ENCODE measurements at places on chromosomes 6 and 20.

DNA sequence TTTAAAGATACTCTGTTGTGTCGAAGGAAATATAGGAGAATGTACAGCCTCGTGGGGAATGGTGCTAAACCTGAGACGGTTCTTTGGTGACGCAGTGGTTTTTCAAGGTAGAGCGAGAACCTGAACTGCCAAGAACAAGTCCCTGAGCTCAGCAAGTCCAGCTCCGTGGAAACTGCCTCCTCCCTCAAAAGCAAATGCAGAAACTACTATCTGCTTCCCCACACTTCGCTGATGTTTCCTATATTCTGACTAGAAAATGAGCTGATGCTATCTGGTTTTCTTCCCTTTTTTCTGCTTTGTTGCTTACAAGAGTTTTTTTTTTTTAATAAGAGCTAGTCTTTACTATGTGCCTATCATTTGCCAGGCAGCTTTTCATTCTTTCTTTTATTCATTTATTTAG lies 85.3 kb upstream of the LY86 start:
- H3K4me3 ChIP-seq: no peak overlapping the region
- no peaks in the 10 kb centered on the region for H3K36me3 ChIP-seq
- H3K27ac ChIP-seq: no peak overlapping the region
- peaks cover 43% of the 10 kb centered on the region for H3K27me3 ChIP-seq
- no peak for DNase-seq

DNA sequence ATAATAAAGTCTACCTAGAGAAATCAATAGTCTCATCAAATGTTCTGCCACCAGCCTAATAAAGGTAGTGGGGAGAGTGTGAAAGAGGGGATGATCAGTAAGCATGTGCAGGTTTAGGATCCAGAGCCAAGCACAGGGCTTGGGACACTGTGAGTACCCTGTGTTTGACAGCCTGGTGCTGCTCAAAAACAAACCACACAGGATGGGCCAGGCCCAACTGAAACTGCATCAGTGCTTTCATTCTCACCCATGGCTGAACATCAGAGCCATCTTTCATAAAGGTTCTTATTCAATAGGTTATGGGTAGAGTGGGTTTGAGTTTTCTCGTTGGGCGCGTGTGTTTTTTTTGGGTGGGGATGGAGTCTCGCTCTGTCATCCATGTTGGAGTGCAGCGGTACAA lies 87.3 kb upstream of the NHSL1 start:
- no peaks in the 10 kb centered on the region for H3K36me3 ChIP-seq
- no peak overlapping the region for H3K4me3 ChIP-seq
- DNase-seq: no peak

DNA sequence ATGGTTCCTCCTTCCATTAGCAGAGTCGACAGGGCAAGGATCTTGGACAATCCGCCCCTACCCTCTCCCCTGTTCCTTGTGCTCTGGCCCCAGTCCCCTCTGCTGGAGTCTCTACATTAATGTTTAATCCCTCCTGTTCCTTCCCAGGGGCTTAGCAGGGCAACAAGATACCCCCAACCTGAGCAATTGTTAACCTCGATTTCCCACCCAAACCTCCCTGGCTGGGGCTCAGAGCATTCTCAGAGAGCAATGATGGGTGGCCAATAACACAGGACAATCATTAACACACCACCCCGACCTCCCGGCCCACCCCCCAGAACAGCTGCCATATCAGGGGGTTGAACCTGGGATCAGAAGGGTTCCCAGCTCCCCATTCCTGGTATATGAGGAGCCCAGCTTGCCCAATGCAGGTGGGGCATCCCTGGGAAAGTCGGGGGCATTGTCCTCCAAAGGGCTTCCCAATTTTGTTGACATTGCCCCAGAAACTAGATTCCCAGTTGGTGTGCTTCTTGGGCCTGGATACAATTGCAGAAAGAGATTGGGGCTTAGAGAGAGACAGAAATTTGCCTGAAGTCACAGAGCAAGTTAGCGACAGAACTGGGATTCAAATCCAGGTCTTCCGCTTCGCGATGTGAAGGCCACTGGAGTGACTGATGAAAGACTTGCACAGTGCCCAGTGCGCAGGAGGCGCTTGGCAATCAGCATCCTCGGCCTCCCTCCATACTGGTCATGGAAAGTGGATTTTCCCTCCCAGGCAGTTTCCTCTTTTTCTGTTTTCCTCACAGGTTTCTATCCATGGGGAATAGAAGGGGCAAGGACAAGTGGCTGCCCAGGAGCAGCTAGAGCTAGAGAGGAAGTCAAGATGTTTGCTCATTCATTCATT lies 59.6 kb upstream of the TTPAL start:
- peaks cover 10% of the 10 kb centered on the region for H3K27me3 ChIP-seq
- DNase-seq: no peak
- no peak overlapping the region for H3K27ac ChIP-seq
- H3K4me3 ChIP-seq: no peak overlapping the region
- no peaks in the 10 kb centered on the region for H3K4me1 ChIP-seq

DNA sequence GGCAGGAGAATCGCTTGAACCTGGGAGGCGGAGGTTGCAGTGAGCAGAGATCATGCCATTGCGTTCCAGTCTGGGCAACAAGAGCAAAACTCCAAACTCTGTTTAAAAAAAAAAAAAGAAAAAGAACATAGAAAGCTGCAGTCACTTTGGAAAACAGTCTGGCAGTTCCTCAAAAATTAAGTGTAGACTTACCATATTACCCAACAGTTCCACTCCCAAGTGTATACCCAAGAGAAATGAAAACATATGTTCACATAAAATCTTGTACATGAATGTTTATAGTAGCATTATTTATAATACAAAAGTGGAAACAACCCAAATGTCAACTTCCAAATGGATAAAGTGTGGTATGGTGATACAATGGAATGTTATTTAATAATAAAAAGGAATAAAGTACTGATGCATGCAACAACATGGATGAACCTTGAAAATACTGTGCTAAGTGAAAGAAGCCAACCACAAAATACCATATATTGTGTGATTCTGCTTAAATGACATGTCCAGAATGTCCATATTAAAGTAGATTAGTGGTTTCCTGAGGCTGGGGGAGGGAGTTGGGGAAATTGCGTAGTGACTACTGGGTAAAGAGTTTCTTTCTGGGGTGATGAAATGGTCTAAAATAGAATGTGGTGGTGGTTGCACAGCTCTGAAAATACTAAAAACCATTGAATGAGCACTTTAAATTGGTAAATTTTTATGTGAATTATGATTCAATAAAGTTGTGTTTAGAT lies 62.9 kb downstream of the SUN5 start:
- H3K27ac ChIP-seq: no peak overlapping the region
- H3K4me1 ChIP-seq: peaks cover 13% of the 10 kb centered on the region
- H3K36me3 ChIP-seq: no peaks in the 10 kb centered on the region
- no peaks in the 10 kb centered on the region for H3K27me3 ChIP-seq
- H3K4me3 ChIP-seq: no peak overlapping the region

- H3K4me1 ChIP-seq: no peaks in the 10 kb centered on the region
- H3K27me3 ChIP-seq: peaks cover 18% of the 10 kb centered on the region
- peak; percentile 58 for DNase-seq
- no peak overlapping the region for H3K27ac ChIP-seq
Measured at GRCh38 chr20:16803965-16804792, 56.0 kb downstream of the OTOR start.

- no peaks in the 10 kb centered on the region for H3K36me3 ChIP-seq
- no peak for DNase-seq
- no peak overlapping the region for H3K4me3 ChIP-seq
- H3K27ac ChIP-seq: no peak overlapping the region
- H3K27me3 ChIP-seq: peaks cover 8% of the 10 kb centered on the region
Measured at GRCh38 chr20:58619864-58620431, 31.1 kb upstream of the STX16 start.

DNA sequence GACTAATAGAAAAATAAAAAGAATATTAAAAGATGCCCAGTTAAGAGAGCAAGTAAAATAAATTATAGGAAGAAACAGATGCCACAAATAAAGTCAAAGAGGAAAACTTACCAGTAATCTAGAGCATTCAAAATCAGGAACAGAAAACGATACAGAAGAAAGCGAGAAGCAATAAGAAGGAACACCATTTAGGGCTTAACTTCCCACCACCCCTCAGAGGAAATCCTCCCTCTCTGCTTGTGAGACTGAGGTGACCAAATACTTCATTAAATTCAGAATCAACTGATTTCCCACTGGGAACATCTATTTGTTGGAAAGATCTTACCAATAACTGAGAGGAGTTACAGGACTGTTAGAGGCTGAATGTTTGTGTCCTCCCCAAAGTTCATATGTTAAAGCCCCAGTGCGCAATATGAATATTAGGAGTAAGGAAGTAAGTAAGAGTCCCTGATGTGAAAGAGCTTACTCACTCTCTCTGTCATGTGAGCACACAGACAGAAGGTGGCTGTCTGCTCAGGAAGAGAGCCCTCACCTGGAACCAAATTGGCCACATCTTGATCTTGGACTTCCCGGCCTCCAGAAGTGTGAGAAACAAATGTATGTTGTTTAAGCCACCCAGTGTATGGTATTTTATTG lies 19.5 kb downstream of the KATNA1 start:
- DNase-seq: no peak
- no peaks in the 10 kb centered on the region for H3K27me3 ChIP-seq
- peak overlapping the region; percentile 26 for H3K27ac ChIP-seq

- H3K36me3 ChIP-seq: peaks cover 38% of the 10 kb centered on the region
- no peaks in the 10 kb centered on the region for H3K4me1 ChIP-seq
- no peak overlapping the region for H3K27ac ChIP-seq
- no peak for DNase-seq
Measured at GRCh38 chr20:13717631-13718044, 67.1 kb downstream of the ESF1 start.

- H3K36me3 ChIP-seq: no peaks in the 10 kb centered on the region
- no peaks in the 10 kb centered on the region for H3K4me1 ChIP-seq
- no peak overlapping the region for H3K27ac ChIP-seq
- H3K27me3 ChIP-seq: peaks cover 41% of the 10 kb centered on the region
Measured at GRCh38 chr6:168439794-168440450, 1.1 kb upstream of the SMOC2 start.

All from activated CD8-positive, alpha-beta T cell treated with anti-CD3 and anti-CD28 coated beads, Interleukin-2, amount 10 ng/mL, durations not matched to agents 7 days and 5 days (primary cell).